ENCODE measurements at places on chromosomes 5 and 9.
A peak's percentile ranks its signal among the peaks of the same experiment; 100 is the strongest.

- DNase-seq = no peak
Measured at GRCh38 chr9:97904725-97905124, 17.6 kb downstream of the TRMO start.

GRCh38 chr9:122860319-122861142 is 32.1 kb upstream of the PDCL start:
- no peak for DNase-seq

- no peak for DNase-seq
Measured at GRCh38 chr9:111898331-111899096, 1.9 kb downstream of the UGCG start.

GRCh38 chr9:127977884-127978647 is 2.7 kb downstream of the EEIG1 start:
- no peak for DNase-seq

DNA sequence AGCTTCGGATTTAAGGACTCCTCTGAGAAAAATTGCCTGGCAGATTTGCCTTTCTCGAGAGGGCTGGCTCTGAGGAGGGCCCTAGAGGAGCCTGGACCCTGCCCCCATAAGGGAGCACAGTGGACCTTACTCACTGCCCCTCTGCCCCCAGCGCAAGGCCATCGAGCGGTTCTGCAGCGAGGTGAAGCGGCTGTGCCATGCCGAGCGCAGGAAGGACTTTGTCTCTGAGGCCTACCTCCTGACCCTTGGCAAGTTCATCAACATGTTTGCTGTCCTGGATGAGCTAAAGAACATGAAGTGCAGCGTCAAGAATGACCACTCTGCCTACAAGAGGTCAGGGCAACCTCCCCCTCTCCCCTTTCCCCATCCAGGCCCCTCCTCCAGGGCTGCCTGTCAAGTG is 34.6 kb downstream of the CYFIP2 start:
- DNase-seq = no peak

- DNase-seq = peak; percentile 27
Measured at GRCh38 chr5:134568761-134569695, 43.6 kb downstream of the JADE2 start.

- peak; percentile 18 for DNase-seq
Measured at GRCh38 chr5:176535664-176536131, 1.5 kb downstream of the RNF44 start.

DNA sequence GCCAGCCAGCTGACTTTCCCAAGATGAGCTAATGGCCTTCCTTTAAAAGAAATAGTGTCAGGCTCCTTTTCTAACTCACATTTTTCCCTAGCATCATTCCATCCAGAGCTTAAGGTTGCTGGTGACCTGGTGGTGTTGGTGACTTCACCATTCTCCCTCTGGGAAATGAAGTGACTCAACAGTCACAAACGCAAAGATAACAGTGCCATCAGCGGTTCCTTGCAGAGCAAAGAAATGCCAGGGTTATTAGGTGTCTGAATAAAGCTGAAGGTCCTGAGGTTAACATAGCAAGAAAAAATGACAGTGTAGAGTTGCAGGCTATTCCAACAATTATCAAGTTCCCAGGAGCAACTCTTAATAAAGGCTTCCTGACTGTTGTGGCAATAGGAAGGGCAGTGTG is 111.8 kb upstream of the SLC44A1 start:
- DNase-seq = no peak

DNA sequence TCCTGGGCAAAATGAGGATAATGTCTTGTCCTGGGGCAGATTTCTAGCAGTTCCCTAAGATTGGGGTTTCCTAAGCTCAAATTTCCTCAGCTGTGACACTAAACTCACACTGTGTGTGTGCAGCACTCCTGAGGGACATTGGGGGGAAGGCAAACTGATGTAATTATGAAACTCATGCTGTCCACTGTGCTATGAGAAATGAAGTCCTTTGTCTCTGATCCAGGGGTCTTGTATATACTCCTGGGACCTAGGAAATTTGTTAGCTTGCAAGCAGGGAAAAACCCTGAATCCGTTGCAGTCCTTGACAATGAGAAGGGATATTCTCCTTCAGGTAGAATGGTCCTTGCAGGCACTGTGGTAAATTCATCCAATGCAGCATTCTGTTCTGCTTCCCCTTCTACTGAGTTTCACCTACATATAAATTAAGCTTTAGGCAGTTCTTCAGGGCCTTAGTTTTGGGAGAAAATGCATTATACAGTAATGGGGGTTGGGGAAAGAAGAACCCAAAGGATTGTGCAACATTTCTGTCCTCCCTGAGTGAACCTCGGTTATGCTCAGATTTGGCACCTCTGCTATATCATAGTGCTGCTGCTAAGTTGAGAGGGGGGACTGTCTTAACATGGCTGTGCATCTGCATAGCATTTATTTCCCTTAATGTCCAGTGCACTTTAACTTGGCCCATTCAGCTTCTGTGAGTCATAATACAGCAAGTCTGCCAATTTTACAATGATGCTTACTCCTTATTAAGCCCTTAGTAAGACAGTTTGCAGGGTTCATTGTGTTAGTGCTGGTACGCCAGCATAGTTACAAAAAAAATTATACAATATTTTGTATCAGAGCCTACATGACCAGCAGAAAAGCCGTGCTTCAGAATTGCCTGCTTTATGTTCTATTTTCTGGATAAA is 80.2 kb downstream of the PJA2 start:
- no peak for DNase-seq

DNA sequence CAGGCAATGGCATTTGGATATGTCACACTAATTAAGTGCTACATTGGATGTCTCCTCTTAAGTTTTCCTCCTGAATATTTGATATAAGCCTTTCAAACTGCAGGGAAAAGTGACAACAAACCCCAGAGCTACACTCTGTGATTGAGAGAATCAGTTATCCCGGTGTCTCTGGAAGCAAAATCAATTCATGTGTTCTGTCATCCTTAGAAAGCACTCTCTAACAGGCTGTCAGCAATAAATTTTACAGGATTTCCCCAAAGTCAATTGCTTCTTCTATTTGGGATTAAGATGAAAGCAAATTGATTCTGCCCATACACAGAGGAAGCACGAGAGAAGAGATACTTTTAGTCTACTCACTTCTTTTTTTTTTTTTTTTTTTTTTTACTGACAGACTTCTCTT is 332.4 kb downstream of the CDH18 start:
- DNase-seq = no peak

- no peak for DNase-seq
Measured at GRCh38 chr5:73378070-73378469, 70.5 kb downstream of the FOXD1 start.

DNA sequence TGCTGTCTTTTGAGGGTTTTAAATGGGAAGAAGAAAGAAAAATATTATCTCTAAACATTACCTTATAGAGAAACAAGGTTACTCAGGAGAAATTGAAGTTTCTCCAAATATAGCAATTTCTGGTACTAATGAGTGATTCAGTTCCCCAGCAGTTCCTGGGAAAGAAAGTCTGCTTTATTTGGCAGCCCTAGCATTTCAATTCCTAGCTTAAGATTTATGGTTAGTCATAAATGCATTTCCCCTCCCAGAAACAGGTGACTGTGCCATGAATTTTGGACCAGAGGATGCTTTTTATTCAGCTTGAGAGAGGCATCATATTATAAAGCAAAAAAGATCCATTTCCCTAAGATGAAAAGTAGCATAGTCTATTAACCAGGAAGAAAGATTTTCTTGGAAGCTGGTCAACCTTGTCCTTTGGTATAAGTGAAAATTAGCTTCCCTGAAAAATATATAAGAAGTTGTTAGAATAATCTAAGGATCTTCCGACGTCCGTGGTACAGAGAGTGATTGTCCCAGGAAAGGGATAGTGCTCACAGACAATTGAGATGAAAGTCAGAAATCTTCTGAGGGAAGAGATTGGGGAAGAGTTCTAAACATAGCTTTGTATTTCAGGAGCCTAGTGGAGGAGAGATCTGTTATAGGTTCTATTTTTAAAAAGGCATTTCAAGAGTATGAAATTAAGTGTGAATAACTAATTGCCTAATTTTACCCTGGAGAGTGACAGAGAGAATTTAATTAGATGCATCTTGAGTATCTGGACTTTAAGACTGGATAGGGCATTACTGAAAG is 164.9 kb downstream of the ESM1 start:
- DNase-seq = no peak

- no peak for DNase-seq
Measured at GRCh38 chr5:72543365-72543764, 36.2 kb upstream of the ZNF366 start.

GRCh38 chr5:34030048-34030447 is 13.0 kb downstream of the C1QTNF3 start:
- no peak for DNase-seq

DNA sequence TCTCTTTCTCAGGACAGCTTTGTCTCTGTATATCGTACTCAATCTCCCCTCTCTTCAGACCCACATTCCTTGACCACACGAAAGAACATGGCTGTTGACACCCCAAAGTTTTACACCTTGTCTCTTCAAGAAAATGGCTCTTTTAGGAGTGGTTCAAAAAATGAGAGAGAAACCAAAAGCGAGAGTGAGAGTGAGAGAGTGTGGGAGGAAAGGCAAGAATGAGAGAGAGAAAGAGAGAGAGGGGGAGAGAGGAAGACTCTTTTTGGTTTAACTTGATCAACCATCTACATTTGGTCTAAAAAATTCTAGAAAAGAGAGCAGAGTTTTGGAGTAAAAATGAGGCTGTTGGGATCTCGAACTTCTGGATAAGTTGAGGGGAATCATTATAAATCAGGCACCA is 581.8 kb upstream of the WWC1 start:
- DNase-seq = no peak

DNA sequence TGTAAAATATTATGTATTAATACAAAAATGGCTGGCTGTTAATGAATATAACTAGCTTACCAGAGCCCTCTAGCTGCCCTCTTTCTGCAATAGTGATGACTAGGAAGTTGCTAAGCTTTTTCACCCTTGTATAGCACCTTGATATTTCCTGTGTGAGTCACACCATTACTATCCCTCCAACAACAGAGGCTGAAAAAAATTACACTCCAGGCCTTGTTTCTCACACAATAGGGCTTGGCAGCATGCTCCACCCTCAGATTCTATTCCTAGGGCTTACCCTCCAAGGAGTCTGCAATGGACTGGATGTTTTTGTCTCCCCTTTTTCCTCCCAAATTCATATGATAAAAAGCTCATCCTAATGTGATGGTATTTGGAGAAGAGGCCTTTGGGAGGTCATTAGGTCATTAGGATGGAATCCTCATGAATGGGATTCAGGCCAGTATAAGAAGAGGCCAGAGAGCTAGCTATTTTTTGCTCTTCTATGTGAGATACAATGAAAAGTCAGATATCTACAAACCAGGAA is 184.6 kb upstream of the MAP1B start:
- no peak for DNase-seq

DNA sequence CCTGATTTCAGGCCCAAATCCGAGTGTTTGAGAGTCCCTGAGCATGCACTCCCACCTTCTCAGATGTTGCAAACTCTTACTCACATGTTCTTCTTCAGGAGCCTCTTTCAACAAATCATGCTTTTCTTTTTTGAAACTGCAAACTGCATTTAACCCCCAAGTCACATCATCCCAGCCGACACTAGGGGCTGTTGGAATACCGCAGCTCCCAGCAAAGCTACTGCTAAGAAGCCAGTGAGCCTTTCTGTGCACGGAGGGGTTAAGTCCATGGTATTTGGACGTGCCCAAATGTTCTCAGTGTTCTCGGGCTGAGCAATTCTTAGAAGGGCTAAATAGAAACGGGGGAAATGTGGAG is 282.9 kb downstream of the NFIB start:
- no peak for DNase-seq

DNA sequence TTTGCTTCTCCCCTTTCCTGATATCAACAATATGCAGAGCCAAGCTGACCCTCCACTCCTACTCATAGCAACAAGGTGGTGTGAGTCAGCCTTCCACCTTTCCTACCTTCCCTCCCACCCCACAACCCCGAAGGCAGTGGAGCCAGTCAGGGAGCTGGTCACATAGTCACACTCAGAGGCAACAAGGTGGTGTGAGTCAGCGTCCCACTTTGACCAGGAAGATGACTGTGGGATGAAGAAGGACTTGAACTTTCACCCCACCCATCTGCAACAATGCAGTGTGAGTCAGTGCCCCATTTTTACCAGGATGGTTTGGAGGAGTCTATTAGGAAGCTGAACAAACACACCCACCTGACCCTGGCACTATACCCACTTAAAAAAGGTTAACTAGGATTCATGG is 30.1 kb upstream of the ZNF782 start:
- DNase-seq = no peak

DNA sequence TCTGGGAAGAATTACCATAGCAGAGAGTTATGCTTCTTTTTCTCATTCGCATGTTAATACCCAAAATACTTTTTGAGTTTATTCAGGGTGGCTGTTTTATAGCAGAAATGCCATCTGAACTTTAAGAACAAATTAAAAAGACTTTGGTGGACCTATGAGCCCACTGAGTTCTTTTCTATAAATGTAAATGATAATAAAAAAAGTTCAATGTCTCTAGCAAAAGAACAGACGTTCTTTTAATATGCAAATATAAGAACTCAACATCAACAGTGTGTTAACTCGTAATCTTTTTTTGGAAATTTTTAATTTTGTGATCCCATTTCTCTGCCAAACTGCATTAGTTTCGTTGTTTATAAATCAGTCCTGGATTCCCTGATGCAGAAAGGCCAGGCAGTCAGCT is 1283.0 kb upstream of the NUDT12 start:
- no peak for DNase-seq

DNA sequence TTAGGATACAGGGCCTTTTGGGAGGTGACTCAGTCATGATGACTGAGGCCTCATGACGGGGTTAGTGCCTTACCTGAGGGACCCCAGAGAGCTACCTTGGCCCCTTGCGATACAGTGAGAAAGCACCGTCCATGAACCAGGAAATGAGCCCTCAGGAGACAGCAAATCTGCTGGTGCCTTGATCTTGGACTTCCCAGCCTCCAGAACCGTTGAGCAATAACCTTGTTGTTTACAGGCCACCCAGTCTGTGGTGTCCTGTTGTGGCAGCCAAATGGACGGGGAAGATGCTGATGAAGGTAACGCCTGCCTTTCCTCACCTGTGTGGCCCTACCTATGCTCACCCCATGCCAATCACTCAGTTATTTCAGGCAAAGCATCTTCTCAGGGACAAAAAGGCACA is 5.6 kb upstream of the GFPT2 start:
- no peak for DNase-seq

- no peak for DNase-seq
Measured at GRCh38 chr5:58450018-58450417, 9.9 kb downstream of the PLK2 start.

GRCh38 chr5:154544646-154545045 is 66.6 kb upstream of the HAND1 start:
- DNase-seq = no peak

DNA sequence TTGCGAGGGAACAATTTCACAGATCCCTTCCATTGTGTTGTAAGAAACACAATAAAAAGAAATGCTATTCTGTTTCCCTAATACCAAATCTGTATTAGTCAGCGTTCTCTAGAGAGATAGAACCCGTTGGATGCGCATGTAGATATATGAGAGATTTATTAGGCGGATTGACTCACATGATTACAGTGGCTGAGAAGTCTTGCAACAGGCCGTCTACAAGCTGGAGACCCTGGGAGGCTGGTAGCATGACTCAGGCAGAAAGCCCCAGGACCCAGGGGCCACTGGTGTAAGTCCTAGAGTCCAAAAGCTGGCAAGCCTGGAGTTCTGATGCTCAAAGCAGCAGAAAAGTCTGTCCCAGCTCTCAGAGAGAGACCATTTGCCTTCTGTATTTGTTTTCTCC is 18.4 kb upstream of the IL17B start:
- DNase-seq = no peak

All from C1 segment of cervical spinal cord (tissue), 14 donors.